ENCODE measurements at places on chromosomes 5 and 9. TPM values are rescaled to one million over a fixed set of nuclear protein-coding genes. Genes with fewer than 3 reads are reported as not detected.

The EPB41L4B gene
- 122 TPM for total RNA-seq

The STPG3 gene
- not detected for total RNA-seq

The IL13 gene
- total RNA-seq, result not detected

The TMC1 gene
- total RNA-seq, result not detected

The RASGEF1C gene
- not detected for total RNA-seq

All from body of pancreas (tissue), 4 donors.